ENCODE measurements at places on chromosomes 7 and 10. TPM values are rescaled to one million over a fixed set of nuclear protein-coding genes. Genes with fewer than 3 reads are reported as not detected.

GRCh38 chr10:101215397-101216206 lies 13.7 kb downstream of the LBX1 start:
- no peak for DNase-seq

DNA sequence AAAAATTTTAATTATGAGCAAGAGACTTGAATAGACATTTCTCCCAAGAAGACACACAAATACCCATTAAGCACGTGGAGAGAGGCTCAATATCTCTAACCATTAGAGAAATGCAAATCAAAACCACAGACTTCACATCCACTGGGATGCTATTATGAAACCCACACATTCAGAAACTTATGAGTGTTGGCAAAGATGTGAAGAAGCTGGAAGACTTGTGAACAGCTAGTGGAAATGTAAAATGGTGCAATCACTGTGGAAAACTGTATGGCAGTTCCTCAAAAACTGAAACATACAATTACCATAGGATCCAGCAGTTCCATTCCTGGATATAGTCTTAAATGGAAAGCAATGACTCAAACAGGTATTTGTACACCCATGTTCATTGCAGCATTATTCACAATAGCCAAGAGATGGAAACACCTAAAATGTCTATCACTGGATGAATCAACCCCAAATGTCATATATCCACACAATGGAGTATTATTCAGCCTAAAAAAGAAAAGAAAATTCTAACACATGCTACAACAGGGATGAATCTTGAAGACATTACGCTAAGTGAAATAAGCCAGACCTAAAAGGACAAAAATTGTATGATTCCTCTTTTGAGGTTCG lies 53.5 kb upstream of the FRMD4A start:
- no peak for DNase-seq

DNA sequence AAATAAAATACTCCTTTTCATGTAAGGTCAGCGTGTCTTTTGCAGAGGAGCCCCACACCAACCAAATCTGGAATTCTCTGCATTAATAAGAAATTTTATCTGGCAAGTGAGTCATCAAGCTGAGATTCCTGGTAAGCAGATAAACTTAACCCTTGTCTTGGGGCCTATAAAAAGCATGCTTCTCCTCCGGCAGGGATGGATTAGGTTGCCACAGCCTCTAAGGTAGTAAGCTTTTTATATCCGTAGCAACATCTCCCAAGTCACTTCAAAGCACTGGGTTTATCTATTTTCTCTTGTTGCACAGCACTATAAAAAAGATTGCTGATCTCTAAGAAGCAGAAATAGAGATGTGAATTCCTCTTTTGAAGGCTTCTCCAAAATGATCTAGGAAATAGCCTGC lies 202.8 kb upstream of the NOBOX start:
- no peak for DNase-seq

DNA sequence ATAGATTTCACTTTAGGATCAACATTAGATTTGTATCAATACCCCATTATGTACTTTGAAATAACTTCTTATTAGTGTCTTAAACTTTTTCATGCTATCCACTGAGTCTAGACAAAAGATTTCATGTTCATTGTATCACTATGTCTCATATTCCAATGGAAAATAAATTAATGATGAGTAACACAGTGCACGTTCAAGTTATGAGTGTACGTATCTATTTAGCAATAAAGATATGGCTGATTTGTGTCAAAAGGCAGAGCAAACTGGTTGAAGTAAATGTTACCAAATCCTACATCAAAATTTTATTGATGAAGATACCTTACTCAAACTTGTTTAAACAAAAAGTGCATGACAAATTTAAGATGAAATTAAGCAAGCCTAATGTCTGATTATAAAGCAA lies 102.4 kb downstream of the SEMA3E start:
- no peak for DNase-seq

- DNase-seq, result no peak
Observed at GRCh38 chr7:78020874-78021249, 222.3 kb downstream of the PHTF2 start.

GRCh38 chr7:130292682-130293257 lies at the start of gene CPA4:
Gene CPA4, plus strand, starts transcription at chr7:130293161. Its CDS starts 20 bp downstream, at chr7:130293181.
- DNase-seq, result no peak

Gene PRPS1L1
- not detected for total RNA-seq

- DNase-seq, result no peak
Observed at GRCh38 chr7:2606539-2606936, 25.2 kb upstream of the TTYH3 start.

DNA sequence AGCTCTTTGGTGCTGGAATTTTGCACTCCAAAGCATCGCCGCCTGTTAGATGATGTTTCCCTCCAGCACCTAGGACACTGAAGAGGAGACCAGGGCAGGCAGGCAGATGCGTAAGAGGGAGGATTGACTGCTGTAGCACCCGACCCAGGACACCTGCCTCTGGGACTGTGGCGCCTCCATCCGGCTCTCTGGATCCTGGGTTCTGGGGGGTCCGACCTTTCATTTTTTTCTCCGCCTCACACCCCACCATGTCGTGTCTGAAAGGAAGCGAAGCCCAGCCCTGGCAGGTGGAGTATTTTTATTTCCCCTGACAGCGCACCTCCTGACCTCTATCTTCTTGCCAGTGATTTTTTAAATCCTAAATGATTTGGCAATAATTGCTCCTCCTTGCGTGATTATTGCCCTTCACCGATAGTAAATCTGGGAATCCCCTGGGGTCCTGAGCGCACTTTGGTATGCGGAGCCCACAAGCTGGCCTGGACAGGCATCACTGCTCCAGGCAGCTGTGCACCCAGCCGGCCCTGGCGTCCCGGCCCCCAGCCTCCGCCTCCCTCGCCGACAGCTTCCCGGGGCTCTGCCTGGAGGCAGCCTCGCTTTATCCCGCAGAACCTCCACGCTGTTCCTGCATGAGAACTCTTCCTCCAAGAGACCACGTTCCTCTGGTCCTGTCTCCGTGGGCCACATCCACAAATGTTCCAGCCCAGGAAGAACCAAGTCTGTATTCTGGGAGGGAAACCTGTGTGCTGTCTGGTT lies 48.4 kb downstream of the LHPP start:
- no peak for DNase-seq

DNA sequence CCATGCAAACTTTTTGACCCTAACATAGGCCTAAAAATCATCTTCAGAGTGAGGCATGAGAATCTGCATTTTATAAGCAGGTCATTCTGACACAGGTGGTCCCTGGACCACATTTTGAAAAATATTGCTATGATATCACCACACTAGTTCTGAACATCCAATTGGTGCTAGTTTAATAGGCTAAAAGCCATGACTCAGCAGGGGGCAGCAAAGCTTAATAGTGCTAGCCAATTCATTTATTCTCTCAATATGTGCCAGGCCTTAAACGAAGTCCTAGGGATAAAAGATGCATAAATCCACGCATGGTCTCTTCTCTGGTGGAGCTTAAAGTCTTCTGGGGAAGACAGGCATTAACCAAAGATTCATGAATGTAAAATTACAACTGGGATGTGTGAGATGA lies 10.2 kb upstream of the SLC25A28 start:
- no peak for DNase-seq

Gene CAMK2B
- 0.05 TPM for total RNA-seq

GRCh38 chr7:19815546-19815945 lies 42.1 kb upstream of the TMEM196 start:
- no peak for DNase-seq

Gene ZP3
- total RNA-seq, result 4.0 TPM

DNA sequence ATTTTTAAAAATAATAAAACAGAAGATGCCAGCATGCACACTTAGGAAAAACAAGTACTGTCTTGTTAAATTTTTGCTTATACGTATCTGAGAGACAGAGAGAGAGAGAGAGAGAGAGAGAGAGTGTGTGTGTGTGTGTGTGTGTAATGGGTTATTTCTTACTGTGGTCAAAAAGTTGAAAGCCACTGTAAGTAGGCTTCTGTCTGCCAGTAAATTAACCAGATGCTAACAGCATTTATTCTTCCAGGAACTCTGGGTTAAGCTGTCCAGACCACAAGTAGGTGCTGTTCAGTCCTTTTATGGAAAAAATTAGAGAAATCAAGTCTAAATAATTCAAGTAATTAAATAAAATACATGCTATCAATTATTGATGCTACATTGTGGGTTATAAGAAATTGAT lies 39.7 kb downstream of the RNF32 start:
- no peak for DNase-seq

- no peak for DNase-seq
Observed at GRCh38 chr7:32618470-32618869, 123.2 kb downstream of the AVL9 start.

Gene VSTM4
- total RNA-seq, result 0.35 TPM

DNA sequence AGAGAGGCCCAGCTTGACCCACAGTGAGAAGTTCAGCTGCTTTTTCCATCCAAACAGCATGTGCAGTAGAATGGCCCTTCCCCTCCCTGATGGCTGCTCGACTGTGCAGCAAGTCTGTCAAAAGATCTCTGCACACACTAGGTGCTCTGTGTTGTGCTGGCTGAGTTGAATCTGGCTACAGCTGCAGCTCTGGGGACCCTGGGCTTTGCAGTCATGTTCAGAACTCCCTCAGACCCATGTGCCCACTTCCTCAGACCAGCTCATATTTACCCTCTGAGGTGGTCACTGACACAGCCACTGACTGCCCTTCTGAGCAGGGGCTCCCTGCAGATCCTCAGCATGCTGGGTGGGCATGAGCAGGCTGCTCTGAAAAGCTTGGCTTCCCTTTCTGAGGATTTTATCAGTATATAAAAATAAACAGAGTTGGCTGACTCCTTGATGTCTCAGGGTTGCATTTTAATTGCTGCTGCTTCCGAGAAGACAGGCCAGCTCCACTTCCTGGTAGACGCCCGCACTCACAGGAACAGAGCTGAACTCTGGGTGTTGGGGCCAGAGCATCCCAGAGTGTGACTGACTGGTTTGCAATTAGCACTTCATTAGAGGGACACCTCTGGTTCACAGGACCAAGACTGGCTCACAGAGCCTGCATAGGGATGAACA lies 507.9 kb downstream of the RPS24 start:
- DNase-seq, result no peak

Gene NEURL1
- total RNA-seq, result 0.47 TPM

Gene CLCN1
- total RNA-seq, result not detected

DNA sequence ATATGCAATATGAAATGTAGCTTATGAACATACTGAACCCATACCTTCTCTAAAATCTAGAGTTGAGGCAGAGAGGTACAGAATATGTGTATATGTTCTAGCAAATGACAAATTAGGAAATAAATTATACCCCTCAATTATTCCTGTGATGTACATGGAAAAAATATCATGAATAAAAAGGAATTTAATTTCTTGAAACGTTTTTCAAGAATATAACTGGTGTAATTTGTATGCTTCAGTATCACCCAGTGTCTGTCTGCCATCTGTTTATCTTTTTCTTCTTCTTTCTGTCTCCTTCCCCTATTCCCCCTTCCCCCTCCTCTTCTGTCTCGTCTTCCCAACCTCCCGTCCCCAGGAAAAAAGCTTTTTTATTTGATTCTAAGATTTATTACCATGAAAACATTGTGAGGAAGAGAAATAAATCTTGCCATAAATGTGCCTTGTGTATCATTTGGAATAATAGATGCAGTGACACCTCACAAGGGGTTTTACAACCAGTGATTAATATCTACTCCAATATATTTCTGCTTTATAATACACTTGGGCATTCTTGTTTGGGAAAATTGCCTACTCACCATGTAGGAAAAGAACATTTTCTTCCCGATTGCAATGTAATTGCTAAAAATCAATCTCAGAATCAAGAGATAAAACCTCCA lies 12.2 kb downstream of the LANCL2 start:
- DNase-seq, result no peak

- DNase-seq, result no peak
Observed at GRCh38 chr10:119541046-119541445, 1.5 kb downstream of the RGS10 start.

DNA sequence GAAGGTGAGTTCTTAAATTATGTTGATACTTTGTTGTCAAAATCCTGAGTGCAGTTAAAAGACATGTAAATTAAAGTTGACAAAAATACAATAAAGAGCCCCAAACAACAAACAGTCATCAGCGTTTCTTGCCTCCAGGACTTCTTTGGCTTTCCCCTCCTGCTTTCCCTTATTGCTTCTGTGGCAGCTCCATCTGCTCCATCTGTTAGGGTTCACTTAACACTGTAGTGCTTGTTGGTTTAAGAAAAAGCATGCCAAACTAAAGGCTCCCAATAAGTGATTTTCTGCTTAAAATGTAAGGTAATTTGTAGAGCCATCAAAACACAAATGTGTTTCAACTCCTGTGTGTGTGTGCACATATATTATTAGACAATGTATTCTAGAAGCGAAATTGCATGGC lies 254.3 kb upstream of the GNAI1 start:
- no peak for DNase-seq

Gene NME8
- not detected for total RNA-seq

DNA sequence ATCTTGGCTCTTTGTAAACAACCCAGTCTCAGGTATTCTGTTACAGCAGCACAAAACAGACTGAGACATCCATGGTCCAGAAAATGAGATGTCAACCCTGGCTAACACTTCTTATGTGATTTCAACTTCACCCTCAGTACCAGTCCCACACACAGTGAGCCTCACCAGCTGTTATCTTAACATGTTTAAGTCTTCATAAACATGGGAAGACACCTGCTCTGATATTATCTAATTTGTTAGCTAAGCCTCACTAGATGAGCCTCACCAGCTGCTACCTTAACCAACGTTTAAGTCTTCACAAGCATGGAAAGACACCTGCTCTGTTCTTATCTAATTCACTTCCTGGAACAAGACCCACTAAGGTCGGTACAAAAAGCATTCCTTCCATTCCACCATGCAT lies 130.8 kb downstream of the CALN1 start:
- DNase-seq, result no peak

GRCh38 chr7:41655426-41655825 lies 47.5 kb downstream of the INHBA start:
- DNase-seq, result no peak

DNA sequence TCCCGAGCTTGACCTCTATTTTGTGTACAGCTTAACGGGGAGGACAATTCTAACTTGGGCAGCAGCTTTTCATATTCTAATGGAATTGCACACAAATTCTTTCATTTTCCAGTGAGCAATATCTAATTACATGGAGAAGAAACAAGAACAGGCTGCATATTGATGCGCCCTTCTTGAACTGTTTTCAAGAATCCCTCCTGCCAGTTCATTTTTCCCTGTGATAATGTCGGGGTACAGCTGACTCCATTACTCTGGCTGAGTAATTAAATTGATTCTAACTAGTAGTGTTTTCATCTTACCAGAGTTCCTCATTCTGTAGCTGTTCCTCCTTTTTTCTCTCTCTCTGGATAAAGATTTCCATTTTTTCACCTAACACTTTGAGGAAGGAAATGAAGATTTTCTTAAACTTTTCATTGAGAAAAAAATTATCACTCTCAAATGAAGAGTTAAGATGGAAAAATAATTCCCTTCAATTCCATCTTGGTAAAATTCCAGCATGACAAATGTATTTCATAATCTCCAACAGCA lies 190.9 kb downstream of the FANK1 start:
- DNase-seq, result no peak

Gene SH3PXD2A
- total RNA-seq, result 24.9 TPM

DNA sequence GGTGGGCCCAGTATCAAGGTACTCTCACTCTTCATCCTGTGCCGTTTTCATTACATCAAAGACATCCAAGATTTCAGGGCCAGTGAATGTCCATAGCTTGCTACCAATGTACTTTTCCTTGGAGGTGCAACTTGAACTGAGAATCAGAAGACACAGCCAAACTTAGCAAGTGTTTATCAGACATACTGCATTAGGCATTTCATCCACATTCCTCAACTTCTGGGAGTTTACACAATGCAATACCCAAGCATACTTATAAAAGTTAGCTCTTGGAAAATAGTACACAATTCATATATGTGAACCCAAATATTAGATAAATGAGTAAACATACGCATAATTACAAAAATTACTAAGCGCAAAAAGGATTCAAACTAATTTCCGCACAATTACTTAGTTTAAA lies 216.3 kb upstream of the RHOBTB1 start:
- no peak for DNase-seq

GRCh38 chr10:69481305-69481704 lies 30.0 kb downstream of the TSPAN15 start:
- no peak for DNase-seq

Measured in glomerular endothelial cell (primary cell).